Breast epithelium (tissue), 4 donors: ENCODE measurements at places on chromosomes 5 and 9. TPM values are rescaled to one million over a fixed set of nuclear protein-coding genes. Genes with fewer than 3 reads are reported as not detected.

GRCh38 chr9:127921557-127922120, 4.8 kb upstream of the ST6GALNAC4 start:
- H3K4me1 ChIP-seq: peaks cover 6% of the 10 kb centered on the region
- H3K27ac ChIP-seq: no peak overlapping the region
- peak overlapping the region; percentile 29 for H3K4me3 ChIP-seq
- DNase-seq: no peak
- H3K27me3 ChIP-seq: no peaks in the 10 kb centered on the region

DNA sequence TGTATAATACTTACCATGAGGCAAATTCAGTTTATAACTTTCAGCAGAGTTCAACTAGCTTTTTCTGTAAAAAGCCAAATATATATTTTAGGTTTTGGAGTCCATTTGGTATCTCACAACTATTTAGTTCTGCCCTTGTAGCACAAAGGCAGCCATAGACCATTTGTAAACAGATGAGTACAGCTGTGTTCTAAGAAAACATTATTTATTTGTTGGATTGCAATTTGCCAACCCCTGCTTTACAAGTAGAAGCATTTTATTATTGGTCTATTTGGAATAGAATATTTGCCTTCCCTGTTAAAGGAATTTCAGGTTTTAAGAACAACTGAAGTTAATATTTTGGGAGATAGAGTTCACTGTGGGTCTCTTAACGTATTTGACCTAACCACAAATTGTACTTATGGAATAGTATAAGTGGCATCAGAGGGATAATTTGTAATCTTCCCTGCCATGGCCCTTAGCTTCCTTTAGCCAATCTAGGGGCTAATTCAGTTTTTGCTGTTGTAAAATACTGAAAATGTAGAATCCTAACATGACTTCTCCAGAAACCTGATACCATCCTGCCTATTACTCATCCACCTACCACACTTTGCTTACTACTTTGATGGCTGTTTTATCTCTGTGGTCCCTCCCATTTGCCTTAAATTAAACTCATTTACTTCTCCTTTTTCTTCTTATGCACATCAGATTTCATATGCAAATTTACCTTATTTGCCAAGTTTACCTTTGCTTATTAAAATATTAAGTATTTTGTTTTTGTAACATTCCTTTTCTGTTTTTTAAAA, 109.2 kb downstream of the DMXL1 start:
- no peak overlapping the region for H3K27ac ChIP-seq
- H3K4me3 ChIP-seq: no peak overlapping the region
- H3K27me3 ChIP-seq: no peaks in the 10 kb centered on the region
- no peaks in the 10 kb centered on the region for H3K4me1 ChIP-seq
- no peak for DNase-seq

SEC61B gene
- total RNA-seq: 121 TPM

IFNA2 gene
- not detected for total RNA-seq

ZCCHC10 gene
- total RNA-seq: 30.4 TPM
